ENCODE measurements at places on chromosomes 3 and 15. TPM values are rescaled to one million over a fixed set of nuclear protein-coding genes. Genes with fewer than 3 reads are reported as not detected.

The ALPK3 gene
- 30.5 TPM for total RNA-seq

- H3K4me1 ChIP-seq, result peaks cover 11% of the 10 kb centered on the region
- H3K4me3 ChIP-seq, result no peak overlapping the region
- no peak for DNase-seq
Measured at GRCh38 chr3:197151580-197151979, 122.0 kb upstream of the MELTF start.

- H3K27ac ChIP-seq, result no peak overlapping the region
- DNase-seq, result peak; percentile 74
- no peaks in the 10 kb centered on the region for H3K36me3 ChIP-seq
- H3K4me3 ChIP-seq, result peak overlapping the region; percentile 78
- H3K4me1 ChIP-seq, result peaks cover 19% of the 10 kb centered on the region
Measured at GRCh38 chr3:31980530-31981205, 394 bp downstream of the OSBPL10 start.

GRCh38 chr3:66035763-66036477 lies 2.8 kb downstream of the MAGI1 start:
- H3K27ac ChIP-seq, result peak overlapping the region; percentile 99
- peak overlapping the region; percentile 95 for H3K4me3 ChIP-seq
- H3K36me3 ChIP-seq, result peaks cover 3% of the 10 kb centered on the region
- no peak for DNase-seq
- peaks cover 33% of the 10 kb centered on the region for H3K4me1 ChIP-seq

DNA sequence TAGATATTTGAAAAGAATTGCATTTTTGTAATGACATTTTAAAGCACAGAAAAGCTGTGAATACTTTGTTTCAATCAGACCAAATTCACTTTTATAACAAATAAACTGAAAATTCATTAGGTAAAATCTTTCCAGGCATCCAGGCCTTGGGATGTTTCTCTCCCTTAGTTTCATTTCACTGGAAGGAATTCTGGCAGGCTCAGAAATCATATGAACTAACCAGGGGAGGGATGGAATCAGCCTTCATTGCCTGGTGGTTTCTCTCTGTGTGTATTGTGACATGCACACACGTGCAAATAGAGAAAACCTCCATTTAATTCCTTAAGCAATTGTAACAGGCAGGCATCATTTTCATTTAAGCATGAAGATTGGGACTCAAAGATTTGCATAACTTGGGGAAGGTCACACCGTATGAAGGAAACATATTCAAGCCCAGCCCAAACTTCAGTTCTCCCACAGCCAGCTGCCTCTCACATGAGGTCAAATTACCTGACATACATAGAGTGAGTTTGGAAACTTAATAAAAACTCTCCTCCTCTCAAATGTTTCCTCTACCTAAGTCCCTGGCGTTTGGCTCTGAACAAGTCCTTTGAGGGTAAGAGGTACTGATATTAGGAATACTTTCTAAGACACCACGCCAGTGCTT lies 376.1 kb upstream of the MCTP2 start:
- no peaks in the 10 kb centered on the region for H3K36me3 ChIP-seq
- no peak overlapping the region for H3K4me3 ChIP-seq
- DNase-seq, result no peak
- no peaks in the 10 kb centered on the region for H3K4me1 ChIP-seq
- no peaks in the 10 kb centered on the region for H3K27me3 ChIP-seq

The HRG gene
- total RNA-seq, result not detected

- no peaks in the 10 kb centered on the region for H3K36me3 ChIP-seq
- no peak for DNase-seq
- H3K27ac ChIP-seq, result no peak overlapping the region
- H3K27me3 ChIP-seq, result no peaks in the 10 kb centered on the region
Measured at GRCh38 chr15:97929456-97930229, 30.9 kb upstream of the ARRDC4 start.

- no peak overlapping the region for H3K4me3 ChIP-seq
- DNase-seq, result no peak
- H3K36me3 ChIP-seq, result peaks cover 18% of the 10 kb centered on the region
- H3K27ac ChIP-seq, result peak overlapping the region; percentile 89
- no peaks in the 10 kb centered on the region for H3K27me3 ChIP-seq
Measured at GRCh38 chr3:171695426-171695825, 114.9 kb downstream of the PLD1 start.

The IGF2BP2 gene
- 191 TPM for total RNA-seq

- no peak overlapping the region for H3K27ac ChIP-seq
- H3K4me3 ChIP-seq, result no peak overlapping the region
- no peaks in the 10 kb centered on the region for H3K27me3 ChIP-seq
- no peaks in the 10 kb centered on the region for H3K36me3 ChIP-seq
- no peaks in the 10 kb centered on the region for H3K4me1 ChIP-seq
Measured at GRCh38 chr3:100966049-100966491, 27.2 kb downstream of the ABI3BP start.

DNA sequence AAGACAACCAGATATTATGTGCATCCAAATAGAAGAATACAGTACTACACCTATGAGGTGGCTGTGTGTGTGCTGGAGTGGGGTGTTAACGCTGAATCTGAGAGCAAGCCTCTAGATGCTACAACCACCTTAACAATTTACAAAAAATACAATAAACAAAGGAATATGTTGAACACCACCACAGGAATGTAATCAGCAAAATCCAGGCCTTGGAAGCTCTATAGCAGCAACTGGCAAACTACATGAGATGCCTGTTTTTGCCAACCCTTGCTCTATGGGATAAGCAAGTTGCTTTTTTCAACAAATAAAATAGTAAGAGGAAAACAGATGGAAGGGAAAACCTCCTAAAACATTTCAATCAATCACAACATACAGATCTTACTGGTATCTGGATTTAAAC lies 23.9 kb downstream of the SLTM start:
- H3K27ac ChIP-seq, result no peak overlapping the region
- DNase-seq, result no peak
- peaks cover 1% of the 10 kb centered on the region for H3K4me1 ChIP-seq
- H3K27me3 ChIP-seq, result no peaks in the 10 kb centered on the region

DNA sequence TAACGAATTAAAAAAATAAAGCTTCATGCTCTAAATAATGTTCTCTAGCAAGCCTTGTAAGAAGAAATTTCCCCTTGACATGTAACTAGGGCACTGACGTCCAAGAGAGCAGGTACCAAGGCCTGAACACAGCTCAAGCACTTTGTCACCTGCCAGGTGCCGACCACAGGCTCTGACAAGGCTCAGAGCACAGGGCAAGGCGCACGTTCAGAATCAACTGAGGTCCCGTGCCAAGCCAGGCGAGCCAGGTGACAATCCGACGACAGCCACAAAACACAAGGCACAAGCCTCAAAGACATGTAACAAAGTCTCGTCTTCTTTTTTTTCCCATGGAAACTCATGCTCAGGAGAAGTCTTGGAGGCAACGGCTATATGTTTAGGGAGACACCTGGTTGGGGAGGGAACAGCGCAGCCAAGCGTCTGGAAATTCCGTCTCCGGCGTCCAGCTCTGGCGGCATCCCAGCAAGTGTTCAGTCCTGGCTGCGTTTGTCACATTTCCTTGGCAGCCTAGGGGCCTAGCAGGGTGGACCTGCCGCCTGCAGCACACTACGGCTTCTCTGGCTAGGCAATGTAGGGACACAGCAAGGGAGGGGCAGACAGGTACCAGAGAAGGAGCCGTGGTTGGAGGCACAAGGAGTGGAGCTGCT lies 76.7 kb downstream of the ADAMTS17 start:
- DNase-seq, result no peak
- no peaks in the 10 kb centered on the region for H3K4me1 ChIP-seq
- H3K4me3 ChIP-seq, result no peak overlapping the region
- peaks cover 20% of the 10 kb centered on the region for H3K36me3 ChIP-seq

- no peak overlapping the region for H3K4me3 ChIP-seq
- DNase-seq, result no peak
- no peaks in the 10 kb centered on the region for H3K4me1 ChIP-seq
- no peaks in the 10 kb centered on the region for H3K27me3 ChIP-seq
- no peak overlapping the region for H3K27ac ChIP-seq
Measured at GRCh38 chr15:37397266-37398022, 297.1 kb upstream of the MEIS2 start.

DNA sequence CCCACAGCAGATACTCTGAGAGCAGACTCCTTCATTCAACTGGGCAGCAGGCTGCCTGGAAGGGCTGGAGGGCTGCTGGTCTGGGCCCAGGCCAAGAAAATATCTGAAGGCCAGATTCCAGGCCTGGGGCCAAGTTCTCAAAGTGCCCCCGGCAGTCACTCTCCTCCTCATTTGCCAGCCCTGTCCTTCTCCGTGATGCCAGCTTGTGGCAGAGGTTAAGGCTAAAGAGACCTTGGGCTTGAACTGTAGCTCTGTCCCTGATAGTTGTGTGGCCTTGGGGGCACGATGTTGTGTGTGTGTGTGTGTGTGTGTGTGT lies 39.0 kb downstream of the FAM3D start:
- DNase-seq, result no peak
- no peaks in the 10 kb centered on the region for H3K27me3 ChIP-seq
- no peaks in the 10 kb centered on the region for H3K36me3 ChIP-seq
- H3K4me1 ChIP-seq, result peaks cover under 1% of the 10 kb centered on the region
- H3K27ac ChIP-seq, result no peak overlapping the region
- no peak overlapping the region for H3K4me3 ChIP-seq

GRCh38 chr3:117407317-117407716 lies 697.7 kb downstream of the TUSC7 start:
- H3K4me1 ChIP-seq, result peaks cover 9% of the 10 kb centered on the region
- H3K27me3 ChIP-seq, result peaks cover 1% of the 10 kb centered on the region
- no peak for DNase-seq
- H3K36me3 ChIP-seq, result no peaks in the 10 kb centered on the region
- no peak overlapping the region for H3K4me3 ChIP-seq

The GOLGA6L4 gene
- 10.9 TPM for total RNA-seq

GRCh38 chr3:3200632-3201212 lies 21.2 kb upstream of the CRBN start:
- no peaks in the 10 kb centered on the region for H3K36me3 ChIP-seq
- H3K4me3 ChIP-seq, result no peak overlapping the region
- H3K27me3 ChIP-seq, result peaks cover 15% of the 10 kb centered on the region
- H3K27ac ChIP-seq, result no peak overlapping the region

DNA sequence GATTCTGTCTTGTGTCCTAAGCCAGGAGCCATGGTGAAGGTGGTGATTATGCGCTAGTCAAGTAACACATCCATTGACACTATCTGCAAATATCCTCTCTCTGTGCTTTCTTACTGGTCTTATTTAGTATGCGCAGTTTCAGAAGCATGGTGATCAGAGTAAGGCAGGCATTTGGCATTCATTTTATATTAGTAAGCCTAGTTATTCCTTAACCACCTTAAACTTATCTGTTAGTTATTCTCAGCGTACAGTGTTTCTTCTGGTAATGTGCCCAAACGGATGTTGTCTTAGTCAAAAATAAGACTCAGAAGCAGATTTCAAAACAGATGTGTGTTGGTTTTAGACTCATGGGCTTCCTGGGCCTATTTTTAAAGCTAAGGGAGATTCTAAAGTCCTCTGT lies 329.2 kb downstream of the GRM7 start:
- no peaks in the 10 kb centered on the region for H3K36me3 ChIP-seq
- no peaks in the 10 kb centered on the region for H3K4me1 ChIP-seq
- H3K27ac ChIP-seq, result no peak overlapping the region
- H3K4me3 ChIP-seq, result no peak overlapping the region

GRCh38 chr3:122406198-122406597 lies 9.7 kb downstream of the WDR5B start:
- no peak overlapping the region for H3K4me3 ChIP-seq
- H3K4me1 ChIP-seq, result no peaks in the 10 kb centered on the region
- no peak overlapping the region for H3K27ac ChIP-seq
- no peaks in the 10 kb centered on the region for H3K27me3 ChIP-seq
- DNase-seq, result no peak
- peaks cover 12% of the 10 kb centered on the region for H3K36me3 ChIP-seq

DNA sequence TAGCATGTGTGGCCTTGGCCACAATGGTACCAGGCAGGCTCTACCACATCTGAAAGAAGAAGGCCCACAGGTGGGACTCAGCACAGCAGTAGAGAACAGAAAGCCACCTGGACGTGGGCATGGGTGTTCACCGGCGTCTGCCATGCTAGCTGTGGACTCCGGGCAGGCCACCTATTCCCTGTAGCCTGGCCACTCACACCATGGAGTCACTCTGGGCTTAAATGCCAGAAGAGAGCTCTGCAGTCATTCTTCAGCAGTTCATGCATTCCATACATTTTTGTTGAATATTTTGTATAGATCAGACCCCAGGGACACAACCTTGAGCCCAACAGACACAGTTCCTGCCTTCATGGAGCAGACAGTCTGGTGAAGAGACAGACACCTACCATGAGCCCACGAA lies 138.6 kb downstream of the SRGAP3 start:
- H3K27me3 ChIP-seq, result no peaks in the 10 kb centered on the region
- no peak overlapping the region for H3K4me3 ChIP-seq
- H3K27ac ChIP-seq, result no peak overlapping the region
- DNase-seq, result no peak

DNA sequence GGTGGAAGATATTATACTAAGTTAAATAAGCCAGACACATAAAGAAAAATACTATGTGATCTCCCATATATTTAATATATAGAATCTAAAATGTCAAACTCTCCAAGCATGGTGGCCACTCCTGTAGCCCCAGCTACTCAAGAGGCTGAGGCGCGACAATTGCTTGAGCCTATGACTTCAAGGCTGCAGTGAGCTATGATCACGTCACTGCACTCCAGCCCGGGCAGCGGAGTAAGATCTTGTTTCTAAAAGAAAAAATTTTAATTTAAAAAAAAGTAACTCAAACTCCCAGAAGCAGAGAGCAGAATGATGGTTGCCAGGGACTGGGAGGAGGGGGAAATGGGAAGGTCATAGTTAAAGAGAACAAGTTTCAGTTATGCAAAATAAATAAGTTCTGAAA lies 13.3 kb downstream of the RAB27A start:
- H3K36me3 ChIP-seq, result peaks cover 7% of the 10 kb centered on the region
- H3K27ac ChIP-seq, result no peak overlapping the region
- H3K27me3 ChIP-seq, result no peaks in the 10 kb centered on the region
- peaks cover 11% of the 10 kb centered on the region for H3K4me1 ChIP-seq

GRCh38 chr3:187828579-187829452 lies 83.5 kb upstream of the BCL6 start:
- H3K27ac ChIP-seq, result no peak overlapping the region
- H3K4me3 ChIP-seq, result no peak overlapping the region
- H3K36me3 ChIP-seq, result no peaks in the 10 kb centered on the region
- DNase-seq, result no peak

The TMCO5A gene
- not detected for total RNA-seq

- peaks cover 1% of the 10 kb centered on the region for H3K4me1 ChIP-seq
- no peak for DNase-seq
- H3K4me3 ChIP-seq, result no peak overlapping the region
- no peak overlapping the region for H3K27ac ChIP-seq
- no peaks in the 10 kb centered on the region for H3K27me3 ChIP-seq
Measured at GRCh38 chr3:67940210-67940952, 286.0 kb upstream of the SUCLG2 start.

DNA sequence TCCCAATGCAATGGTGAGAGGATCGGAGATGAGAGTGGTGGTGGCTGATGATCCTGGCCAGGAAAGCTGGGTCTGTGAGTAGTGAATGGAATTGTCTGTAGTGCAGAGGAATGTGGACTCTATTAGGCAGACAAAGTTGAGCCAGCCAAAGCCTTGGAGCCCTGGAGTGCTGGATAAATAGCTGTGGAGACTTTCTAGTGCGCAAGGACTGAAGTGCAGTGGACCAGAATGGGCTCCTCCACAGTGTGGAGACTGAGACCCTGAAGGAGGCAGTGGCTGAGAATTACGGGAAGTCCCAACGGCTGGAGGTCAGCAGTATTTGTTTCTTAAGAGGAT lies 874 bp downstream of the ZNF662 start:
- H3K4me3 ChIP-seq, result no peak overlapping the region
- DNase-seq, result no peak
- no peaks in the 10 kb centered on the region for H3K4me1 ChIP-seq
- no peak overlapping the region for H3K27ac ChIP-seq
- H3K36me3 ChIP-seq, result no peaks in the 10 kb centered on the region

Measured in mesothelial cell of epicardium (in vitro differentiated cells).